ENCODE measurements at places on chromosomes 13 and 19.

DNA sequence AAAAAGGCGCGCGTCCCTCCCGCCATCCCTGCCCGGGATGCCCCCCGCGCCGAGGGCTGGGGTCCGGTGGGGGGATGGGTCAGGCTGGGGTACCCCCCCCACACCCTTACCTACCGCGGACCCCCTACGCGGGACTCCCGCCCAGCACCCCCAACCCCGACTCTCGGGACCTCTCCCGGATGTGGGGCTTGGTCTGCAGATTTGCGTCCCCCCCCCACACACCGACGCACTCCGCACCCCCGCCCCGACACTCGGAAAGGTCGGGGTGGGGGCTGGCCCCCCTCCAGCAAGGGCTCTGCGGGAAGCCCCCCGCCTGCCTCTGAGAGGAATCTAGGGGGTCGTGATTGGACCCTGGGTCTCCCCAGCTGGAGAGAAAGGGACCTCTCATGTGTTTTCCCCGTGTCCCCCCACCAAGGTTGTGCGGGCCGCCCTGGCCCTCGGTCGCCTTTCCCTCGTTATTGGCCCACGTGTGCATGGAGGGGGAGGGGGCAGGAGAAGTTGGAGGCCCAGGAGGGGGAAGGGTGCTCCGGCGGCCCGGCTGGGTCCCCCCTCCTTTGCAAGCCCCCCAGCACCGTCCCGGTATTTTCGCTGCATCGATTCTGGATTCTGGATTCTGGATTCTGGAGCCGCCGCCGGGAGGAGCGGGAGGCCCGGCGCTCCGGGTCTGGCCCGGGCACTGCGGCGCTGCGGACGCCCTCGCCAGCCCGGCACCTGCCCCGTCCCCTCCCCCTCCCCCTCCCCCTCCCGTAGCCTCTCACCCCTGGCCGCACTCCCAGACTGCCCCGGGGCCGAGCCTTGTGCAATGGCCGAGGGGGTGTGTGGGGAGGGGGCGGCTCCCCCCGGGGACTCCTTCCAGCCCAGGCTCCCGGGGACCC is 607 bp downstream of the NFIC start:
- no peak for DNase-seq

DNA sequence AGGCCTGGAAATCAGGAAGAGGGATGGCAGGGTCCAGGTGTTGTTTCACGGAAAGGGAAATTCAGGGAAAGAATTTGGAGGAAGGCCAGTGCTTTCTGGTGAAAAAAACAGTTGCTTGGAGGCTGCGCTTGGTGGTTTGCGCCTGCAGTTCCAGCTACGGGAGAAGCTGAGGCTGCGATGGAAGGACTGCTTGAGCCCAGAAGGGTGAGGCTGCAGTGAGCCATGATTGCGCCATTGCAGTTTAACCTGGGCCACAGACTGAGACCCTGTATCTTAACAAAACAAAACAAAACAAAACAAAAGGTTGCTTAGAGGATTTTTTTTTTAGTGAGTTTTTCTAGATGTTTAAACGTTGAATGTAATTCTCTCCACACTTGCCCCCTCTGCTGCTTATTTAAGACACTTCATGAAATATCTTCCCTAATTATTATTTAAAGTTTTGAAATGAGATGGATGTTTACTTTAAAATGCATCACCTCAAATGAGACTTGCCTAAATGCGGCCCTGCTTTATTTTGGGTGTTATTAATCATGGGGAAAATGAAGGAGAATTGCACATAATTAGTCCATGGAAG is 75.4 kb upstream of the TRPC4 start:
- no peak for DNase-seq

DNA sequence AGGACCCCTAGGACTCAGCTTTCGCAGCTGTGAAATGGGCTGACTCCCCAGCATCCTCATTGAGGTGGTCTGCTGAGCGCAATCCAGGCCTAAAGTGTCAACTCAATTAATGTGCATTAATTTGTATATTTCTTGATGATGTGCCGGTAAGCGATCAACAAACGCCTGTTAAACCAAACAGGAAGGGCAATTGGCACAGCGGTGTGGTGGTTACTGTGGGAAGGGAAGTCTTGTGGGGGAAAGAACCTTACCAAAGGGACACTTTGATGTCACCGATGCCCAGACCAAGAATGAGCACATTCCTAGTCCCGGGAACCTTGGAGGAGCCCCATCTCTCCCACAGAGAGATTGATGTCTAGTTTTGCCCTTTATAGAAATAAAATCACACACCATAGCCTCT is 1.6 kb downstream of the JAK3 start:
- DNase-seq: peak; percentile 74

DNA sequence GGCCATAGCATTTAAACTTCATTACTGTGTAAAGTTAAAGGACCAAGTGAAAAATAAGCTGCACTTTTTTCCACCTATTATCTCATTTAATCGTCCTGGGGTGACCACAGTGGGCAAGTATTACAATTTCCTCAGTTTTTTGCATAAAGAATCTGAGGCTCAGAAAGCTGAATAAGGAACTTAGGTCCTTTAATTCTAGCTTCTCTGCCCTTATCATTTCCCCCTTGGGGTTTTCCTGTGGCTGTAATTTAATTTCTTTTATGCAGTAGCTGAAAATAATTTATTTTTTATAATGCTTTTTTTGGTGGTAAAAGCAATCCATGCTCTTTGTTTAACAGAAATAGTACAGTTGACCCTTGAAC is 59.8 kb upstream of the RCBTB2 start:
- DNase-seq: no peak

- DNase-seq: no peak
Measured at GRCh38 chr13:25421612-25422011, 49.8 kb downstream of the ATP8A2 start.

- DNase-seq: no peak
Measured at GRCh38 chr13:73671732-73672131, 462.5 kb downstream of the KLF12 start.

DNA sequence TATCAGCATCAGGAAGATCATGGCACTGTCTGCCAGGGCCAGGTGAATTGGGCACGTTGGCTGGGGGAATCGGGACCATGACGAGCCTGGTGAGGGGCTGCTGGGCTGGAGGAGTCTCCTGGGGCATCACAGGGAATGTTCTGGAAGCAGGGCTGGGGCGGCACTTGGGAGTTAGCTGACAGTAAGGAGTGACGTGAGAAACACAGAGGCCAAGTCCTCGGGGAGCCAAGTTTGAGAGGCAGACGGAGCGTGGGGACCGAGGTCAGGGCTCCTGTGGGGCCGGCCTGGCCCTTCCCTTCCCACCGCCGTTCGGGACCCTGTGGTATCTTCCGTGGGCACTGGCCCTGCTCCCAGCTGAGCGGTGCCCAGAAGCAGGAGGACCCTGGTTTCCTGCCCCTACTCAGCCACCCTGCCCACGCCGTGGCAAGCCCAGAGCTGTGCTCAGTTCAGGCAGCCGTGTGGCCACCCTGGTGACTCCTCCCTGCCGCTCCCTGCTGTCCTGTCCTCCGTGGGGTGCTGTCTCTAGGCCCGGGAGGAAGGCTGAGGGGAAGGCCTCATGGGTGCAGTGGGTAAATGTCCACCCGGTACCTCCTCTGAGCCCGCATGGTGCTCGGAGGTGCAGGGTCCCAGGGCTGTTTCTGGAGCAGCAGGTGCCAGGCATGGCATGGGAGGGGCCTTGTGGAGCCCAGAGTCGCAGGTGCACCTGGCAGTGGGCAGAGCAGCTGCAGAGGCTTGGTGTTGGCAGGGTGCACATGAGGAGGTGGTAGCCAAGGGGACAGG is 25.2 kb downstream of the CRTC1 start:
- DNase-seq: no peak

- no peak for DNase-seq
Measured at GRCh38 chr13:85508683-85509329, 290.4 kb downstream of the SLITRK6 start.

- no peak for DNase-seq
Measured at GRCh38 chr13:103140001-103140671, 73.9 kb upstream of the SLC10A2 start.

GRCh38 chr13:39916330-39916729 is 260.9 kb downstream of the COG6 start:
- DNase-seq: no peak

DNA sequence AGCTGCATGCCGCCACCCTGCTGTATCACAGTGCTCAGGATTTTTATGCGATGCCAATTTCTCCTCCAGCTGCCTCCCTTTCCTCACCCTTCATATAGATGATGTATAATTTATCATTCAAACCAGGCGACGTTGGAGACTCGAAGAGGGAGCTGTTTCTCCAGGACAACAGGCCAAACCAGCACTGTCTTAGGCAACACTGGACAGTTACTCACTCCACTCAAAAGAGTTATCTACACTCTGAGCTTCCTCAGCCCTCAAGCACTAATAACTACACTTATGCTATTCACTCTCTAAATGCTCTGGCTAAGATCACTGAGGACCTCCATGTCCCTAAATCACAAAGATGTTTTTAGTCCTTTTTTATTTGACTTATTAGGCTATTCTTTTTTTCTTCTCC is 87.3 kb upstream of the RFC3 start:
- no peak for DNase-seq

GRCh38 chr19:7478173-7478842 is 10.5 kb downstream of the PEX11G start:
- DNase-seq: no peak

- DNase-seq: no peak
Measured at GRCh38 chr13:35908226-35908625, 223.0 kb downstream of the DCLK1 start.

- peak; percentile 51 for DNase-seq
Measured at GRCh38 chr19:48963371-48964204, 1.5 kb upstream of the FTL start.

DNA sequence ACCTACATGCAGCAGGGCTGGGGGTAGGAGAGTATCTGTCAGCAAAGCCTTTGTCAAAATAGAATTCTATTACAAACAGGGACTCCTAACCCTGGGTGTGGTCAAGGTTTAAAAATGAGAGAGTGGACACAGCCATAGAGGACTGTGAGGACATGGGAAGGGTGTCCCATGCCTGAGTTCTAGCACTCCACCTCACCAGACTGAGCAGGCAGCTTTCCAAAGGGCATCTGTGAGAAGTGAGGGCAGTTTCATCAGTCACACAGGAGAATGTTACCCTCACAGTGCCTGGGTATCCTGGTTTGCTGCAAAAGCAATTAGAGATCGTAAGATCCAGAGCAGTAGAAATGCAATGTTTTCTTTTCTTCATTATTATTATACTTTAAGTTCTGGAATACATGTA is 174.9 kb upstream of the UBL3 start:
- DNase-seq: no peak

DNA sequence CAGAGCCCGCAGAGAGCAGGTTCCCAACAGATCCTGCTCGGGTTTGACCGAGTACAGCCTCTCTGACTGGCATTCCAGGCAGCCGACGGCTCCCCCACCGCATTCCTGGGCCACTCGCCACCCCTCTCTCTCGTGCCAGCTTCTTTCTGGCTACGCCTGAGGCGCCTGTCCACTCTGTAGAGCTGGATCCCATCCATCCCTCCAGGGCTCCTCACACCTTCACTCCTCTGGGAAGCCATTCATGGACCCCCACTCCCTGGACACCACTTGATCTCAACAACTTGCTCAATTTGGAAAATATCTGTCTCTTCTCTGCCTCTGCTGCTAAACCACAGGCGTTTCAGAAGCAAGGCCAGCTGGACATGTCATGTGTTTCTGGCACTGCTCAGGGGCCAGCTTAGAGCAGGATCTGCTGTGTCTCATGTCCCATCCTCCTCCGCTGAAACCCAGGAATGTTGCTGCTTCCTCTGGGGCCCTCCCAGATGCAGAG is 30.6 kb upstream of the ATP1A3 start:
- no peak for DNase-seq

GRCh38 chr13:111017755-111018459 is 97.2 kb upstream of the ARHGEF7 start:
- no peak for DNase-seq

DNA sequence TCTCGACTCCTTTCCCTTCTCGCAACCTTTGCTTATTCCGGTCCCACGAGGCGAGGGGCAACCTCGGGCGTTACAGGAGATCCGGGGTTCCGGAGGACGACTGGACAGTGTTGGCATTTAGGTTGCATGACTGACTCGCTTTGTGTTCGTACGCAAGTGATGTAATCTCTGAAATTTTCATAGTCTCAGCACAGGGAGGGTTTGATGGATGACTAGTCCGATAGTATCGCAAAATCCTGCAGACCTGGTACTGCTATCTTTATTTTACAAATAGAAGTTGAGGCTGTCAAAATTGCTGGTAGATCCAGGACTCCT is 342 bp downstream of the DDX49 start:
- DNase-seq: no peak

DNA sequence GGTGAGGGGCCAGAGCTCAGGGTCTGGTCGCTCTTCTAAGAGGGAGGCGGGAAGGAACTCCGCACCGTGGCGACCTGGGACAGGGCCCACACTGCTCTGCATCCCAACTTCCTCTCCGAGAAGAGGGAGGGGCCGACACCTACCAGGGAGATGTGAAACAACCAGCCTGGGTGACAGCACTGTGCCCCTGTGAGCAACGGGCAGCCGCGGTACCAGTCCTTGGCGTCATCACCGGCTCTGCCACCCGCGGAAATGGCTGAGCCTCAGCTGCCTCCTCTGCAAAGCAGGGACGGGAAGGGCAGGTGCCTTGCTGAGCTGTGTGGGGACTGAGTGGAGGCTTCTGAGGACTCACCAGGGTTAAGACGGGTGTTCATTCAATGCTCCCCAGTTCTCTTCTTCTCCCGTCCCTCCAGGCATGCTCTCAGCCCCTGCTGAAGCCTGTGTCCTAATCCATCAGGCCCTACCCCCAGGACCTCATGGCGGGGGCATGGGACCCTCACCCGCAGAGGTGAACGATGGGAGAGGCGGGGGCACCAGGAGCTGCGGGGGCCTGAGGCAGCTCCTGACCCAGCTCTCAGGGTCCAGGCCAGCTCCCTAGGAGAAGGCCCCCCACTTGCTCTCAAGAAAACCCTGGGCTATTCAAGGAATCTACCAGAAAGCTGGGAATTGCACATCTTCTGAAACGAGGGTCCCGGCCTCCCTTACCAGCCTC is 9.3 kb downstream of the ZNF787 start:
- DNase-seq: peak; percentile 31

DNA sequence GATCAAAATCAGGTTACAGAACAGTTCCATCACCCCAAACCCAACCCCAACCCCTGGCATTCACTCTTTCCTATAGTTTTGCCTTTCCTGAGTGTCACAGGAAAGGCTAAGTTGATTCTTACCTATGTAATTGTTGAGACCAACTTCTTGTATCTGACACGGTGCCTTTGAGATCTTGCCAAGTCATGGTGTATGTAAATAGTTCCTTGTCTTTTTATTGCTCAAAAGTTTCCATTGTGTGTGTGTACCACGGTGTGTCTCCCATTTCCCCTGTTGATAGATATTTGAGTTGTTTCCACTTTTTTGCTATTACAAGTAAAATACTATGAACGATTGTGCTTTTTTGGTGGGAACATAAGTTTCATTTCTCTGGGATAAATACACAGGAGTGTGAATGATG is 3.3 kb upstream of the IGFL2 start:
- no peak for DNase-seq

- DNase-seq: no peak
Measured at GRCh38 chr13:32311188-32311897, 3.8 kb downstream of the ZAR1L start.

- no peak for DNase-seq
Measured at GRCh38 chr13:35489050-35489449, 12.6 kb upstream of the MAB21L1 start.

DNA sequence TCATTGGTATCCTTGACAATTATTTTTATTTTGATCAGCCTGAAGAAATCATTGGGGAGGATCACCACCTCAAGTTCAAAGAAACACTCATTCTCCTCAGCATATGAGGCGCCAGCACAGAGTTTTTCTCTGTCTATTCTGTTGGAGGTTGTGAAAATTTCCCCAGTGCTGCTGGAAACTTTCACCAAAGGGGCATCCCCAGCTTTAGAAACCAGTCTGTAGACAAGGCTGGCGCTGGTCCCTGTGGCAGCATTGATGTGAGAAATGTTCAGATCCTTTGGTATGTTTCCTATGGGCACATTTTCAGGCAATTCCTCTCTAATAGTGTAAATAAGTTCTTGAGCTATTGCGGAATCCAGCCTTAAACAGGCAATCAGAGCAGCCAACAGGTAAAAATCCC is 2.1 kb downstream of the PCDH9 start:
- DNase-seq: no peak

All from CD4-positive, alpha-beta T cell treated with Interleukin-4 for 1 hour (primary cell).